Activated CD8-positive, alpha-beta T cell treated with anti-CD3 and anti-CD28 coated beads, Interleukin-2, amount 10 ng/mL, durations not matched to agents 7 days and 5 days (primary cell): ENCODE measurements at places on chromosomes 3 and 15. TPM values are rescaled to one million over a fixed set of nuclear protein-coding genes. Genes with fewer than 3 reads are reported as not detected.

MYO1E gene
- 101 TPM for total RNA-seq

TMEM45A gene
- 0.42 TPM for total RNA-seq

ITGB5 gene
- total RNA-seq = not detected

PARP15 gene
- 38.6 TPM for total RNA-seq

TXNRD3 gene
- 1.3 TPM for total RNA-seq

SLC30A4 gene
- total RNA-seq = 2.1 TPM

TMEM40 gene
- not detected for total RNA-seq

LRTM1 gene
- not detected for total RNA-seq
